Glutamatergic neuron (in vitro differentiated cells): ENCODE measurements at places on chromosomes 4 and X. TPM values are rescaled to one million over a fixed set of nuclear protein-coding genes. Genes with fewer than 3 reads are reported as not detected.

Gene SLC25A43
- total RNA-seq, result 1.0 TPM

Gene PAPSS1
- total RNA-seq, result 105 TPM

Gene BTK
- total RNA-seq, result 1.1 TPM

Gene GC
- not detected for total RNA-seq

Gene MAGEC1
- total RNA-seq, result not detected

Gene SLC10A6
- total RNA-seq, result not detected

Gene CITED1
- total RNA-seq, result 42.7 TPM

Gene CD40LG
- total RNA-seq, result not detected

- no peak for DNase-seq
Measured at GRCh38 chrX:74449937-74450330, 28.6 kb downstream of the SLC16A2 start.

GRCh38 chr4:186676531-186677161 lies 47.0 kb downstream of the FAT1 start:
- no peak for DNase-seq

- no peak for DNase-seq
Measured at GRCh38 chr4:41185614-41186592, 28.4 kb downstream of the APBB2 start.

- no peak for DNase-seq
Measured at GRCh38 chrX:35115205-35115604, 172.6 kb downstream of the FAM47B start.

DNA sequence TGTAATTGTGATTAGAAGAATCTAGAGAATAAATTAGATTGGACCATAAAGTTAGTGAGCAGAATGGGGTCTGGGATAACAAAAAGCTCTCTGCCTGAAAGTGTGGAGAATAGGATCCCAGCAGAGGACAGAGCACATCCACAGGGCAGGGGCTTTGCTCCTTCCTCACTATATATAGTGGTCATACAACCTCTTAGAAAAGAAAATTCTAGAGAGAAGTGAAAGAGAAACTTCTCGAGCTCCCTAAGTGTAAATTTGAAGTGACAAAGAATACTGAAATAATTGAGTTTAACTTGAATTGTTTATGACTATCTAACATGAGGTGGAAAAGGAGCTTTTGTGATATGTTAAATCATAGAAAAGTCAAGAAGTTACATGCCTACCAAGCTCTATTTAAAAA lies 14.9 kb downstream of the ADAM29 start:
- no peak for DNase-seq

DNA sequence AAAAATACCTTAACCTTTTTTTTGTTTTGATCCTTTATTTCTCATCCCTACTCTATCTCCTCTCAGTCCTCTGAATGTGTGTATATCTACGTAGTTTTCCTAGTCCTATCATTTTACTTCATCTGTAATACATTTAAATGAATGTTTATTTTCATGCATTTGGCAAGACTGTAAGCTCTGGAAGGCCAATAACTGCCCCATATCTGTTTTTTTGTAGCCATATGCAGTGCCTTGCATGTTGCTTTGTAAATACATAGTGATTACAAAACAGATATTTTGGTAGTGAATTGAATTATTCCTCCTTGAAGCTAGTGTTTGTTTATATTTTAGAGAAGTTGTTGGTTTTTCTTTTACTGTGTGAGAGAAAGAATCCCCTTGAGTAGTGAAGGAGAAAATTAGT lies 450.2 kb downstream of the PCDH18 start:
- no peak for DNase-seq

GRCh38 chrX:101904996-101905395 lies 26.8 kb downstream of the ZMAT1 start:
- DNase-seq, result no peak

DNA sequence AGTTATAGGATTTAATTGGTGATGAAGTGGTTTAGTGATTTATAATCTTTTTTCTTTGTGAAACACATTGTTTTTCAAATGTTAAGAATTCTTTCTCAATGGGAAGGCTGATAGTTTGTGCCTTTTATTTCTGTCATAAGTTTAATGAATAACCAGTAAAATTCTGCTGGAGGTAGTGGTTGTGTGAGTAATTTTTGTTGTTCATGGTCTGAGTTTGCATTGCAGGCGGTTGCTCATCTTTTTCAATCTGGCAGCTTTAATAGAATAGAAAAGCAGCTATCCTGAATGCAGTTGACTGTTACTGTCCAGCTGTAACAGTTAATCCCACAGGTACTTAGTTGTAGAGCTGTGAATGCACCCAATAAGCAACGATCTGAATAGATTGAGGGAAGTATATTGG lies 215.6 kb upstream of the AFF2 start:
- no peak for DNase-seq

DNA sequence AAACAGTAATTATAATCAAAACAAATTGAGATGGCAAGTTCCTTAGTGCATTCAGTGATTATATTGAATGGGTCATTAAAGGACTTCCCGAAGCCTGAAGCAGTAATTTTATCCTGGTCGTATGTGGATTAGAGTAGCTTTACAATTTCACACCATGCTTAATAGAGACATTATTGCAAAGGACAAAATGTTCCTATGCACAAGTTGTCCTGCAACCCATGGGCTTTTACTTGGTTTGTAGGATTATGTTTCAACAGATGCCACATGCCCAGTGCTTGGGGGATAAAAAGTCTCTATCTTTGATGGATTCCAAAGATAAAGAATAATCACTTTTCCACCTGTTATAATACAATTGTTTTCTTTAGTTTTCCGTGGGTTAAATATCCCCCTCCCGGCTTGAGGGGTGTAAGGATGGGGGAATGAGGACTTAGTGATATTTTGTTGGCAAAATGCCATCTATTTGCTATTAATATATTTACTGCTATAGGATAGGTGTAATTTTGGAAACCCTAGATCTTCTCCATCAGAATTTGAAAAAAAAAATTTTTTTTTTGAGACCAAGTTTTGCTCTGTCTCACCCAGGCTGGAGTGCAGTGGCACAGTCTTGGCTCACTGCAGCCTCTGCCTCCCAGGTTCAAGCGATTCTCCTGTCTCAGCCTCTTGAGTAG lies 156.5 kb upstream of the ETNPPL start:
- no peak for DNase-seq

DNA sequence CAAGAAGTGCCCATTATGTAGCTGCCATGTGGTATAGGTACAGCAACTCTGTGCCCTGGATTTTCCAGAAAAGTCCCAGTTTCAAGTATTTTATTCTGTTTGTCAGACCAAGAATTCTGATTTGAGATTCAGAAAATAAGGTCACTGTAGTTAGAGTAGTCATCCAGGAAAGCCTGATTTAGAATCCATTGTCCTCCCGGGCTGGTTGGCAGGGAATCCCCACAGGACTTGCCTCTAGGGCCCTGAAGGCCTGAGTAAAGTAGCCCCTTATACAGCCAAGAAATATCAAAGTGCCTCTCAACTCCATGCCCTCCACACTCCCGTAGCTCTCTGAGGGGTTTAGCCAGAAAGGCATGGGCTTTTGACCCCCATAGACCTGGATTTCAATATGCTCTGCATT lies 36.3 kb downstream of the RTL5 start:
- DNase-seq, result no peak

DNA sequence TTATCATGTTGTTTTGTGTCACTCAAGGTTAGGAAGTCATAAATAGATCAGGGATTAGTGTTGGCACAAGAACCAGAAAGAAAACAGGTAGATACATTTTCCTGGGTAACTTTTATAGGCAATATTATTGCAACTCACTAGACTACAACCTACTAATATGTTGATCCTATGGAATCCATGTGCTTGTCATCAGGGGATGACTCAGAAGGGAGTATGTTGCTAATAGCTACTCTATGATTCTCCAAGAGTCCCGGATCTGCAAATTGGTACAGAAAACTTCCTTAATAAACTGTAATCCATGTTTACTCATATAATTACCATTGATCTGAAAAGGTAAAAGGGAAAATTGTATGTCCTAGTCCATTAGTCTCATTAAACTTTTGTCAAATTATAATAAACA lies 11.7 kb upstream of the GNRHR start:
- no peak for DNase-seq

DNA sequence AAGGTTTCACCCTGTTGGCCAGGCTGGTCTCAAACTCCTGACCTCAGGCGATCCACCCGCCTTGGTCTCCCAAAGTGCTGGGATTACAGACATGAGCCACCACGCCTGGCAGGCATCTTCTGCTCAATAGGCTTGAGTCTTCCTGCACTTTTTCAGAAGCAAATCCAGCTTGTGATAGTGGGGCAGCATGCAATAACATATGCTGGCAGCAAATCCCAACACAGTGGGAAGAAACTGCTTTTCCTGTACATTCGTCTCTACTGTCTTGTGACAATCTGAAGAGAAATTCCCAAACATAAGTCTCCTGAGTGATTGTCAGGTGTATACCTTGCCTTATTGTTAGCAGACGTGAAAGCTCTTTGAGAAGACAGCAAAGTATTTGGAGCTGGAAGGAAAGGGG lies 145.7 kb downstream of the PALLD start:
- DNase-seq, result no peak

- no peak for DNase-seq
Measured at GRCh38 chr4:128658214-128658631, 151.3 kb upstream of the JADE1 start.

GRCh38 chrX:33134164-33134563 lies 77.2 kb downstream of the DMD start:
- DNase-seq, result no peak

GRCh38 chr4:14218641-14219040 lies 591.1 kb upstream of the BOD1L1 start:
- DNase-seq, result no peak

GRCh38 chr4:30380404-30380998 lies 339.7 kb upstream of the PCDH7 start:
- DNase-seq, result peak; percentile 70

DNA sequence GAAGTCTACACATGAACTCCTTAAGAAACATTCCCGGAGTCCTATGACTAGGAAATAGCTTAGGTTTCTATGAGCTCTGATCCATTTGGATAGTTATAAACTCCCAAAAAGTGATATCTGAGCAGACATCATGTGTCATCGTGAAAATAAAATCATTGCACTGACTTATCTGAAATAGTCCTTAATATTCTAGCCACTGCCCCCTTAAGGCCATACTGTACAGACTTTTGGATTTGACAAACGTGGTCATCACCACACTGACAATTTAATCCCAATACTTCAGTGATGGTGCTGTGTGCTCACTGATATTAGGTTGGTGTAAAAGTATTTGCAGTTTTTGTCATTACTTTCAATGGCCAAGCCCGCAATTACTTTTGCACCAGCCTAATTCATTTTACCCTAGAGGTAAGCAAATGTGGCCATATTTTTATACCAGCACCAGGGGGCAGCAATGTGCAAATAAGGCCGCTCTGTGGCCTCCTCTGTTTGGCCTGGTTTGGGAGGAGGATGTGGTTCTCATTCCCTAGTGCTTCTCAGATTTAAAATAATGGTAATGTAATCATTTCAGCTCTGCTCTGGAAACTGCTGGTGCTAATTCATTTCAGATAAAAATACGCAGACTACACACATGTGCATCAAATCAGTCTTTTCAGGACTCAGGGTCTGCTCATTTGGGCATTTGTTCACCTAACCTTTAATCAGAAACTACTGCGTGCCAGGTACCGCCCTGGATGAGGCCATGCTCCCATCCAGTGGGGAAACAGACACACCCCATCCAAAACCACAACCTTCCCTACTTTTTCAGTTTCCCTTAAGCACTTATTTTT lies 196.4 kb upstream of the C1QTNF7 start:
- DNase-seq, result peak; percentile 80

DNA sequence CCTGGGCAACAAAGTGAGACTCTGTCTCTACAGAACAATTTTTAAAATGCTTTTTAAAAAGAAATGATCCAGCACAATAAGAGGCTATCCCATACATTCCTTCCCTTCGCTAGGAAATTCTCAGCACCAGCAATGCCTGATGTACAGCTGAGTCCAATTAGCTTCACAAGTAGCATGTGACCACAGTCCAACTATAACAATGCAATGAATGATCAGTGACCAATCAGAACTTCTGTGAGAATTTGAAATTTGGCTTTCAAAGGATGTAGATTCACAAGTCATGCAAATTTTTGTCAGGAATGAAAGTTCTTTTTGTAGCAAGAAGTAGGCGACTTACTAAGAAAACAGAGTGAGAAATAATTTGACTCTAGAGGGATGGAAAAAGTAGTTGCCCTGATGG lies 278.5 kb upstream of the UGT8 start:
- DNase-seq, result no peak

- DNase-seq, result no peak
Measured at GRCh38 chrX:67604979-67605703, 61.3 kb downstream of the AR start.

GRCh38 chr4:144185086-144185485 lies 44.6 kb upstream of the GYPA start:
- DNase-seq, result no peak

- no peak for DNase-seq
Measured at GRCh38 chr4:58138786-58139668, 1028.8 kb upstream of the IGFBP7 start.

DNA sequence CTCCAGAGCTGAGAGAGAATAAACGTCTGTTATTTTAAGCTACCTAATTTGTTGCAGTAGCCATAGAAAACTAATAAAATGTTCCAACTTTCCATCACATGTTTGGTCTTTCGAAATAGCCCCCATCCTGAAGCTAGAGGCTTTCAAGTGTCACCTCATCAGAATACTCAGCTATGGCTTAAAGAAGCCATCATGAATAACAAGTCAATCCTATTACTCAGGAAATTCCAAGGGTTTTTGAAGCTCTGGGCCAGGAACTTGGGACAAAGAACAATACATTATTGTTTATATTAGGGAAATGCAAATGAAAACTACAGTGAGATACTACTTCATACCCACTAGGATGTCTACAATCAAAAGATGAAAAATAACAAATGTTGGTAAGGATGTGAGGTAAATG lies 42.2 kb downstream of the TBCK start:
- no peak for DNase-seq

- DNase-seq, result no peak
Measured at GRCh38 chrX:148146121-148146520, 165.0 kb downstream of the FMR1NB start.

GRCh38 chrX:54824195-54824594 lies 16.6 kb downstream of the MAGED2 start:
- DNase-seq, result no peak

DNA sequence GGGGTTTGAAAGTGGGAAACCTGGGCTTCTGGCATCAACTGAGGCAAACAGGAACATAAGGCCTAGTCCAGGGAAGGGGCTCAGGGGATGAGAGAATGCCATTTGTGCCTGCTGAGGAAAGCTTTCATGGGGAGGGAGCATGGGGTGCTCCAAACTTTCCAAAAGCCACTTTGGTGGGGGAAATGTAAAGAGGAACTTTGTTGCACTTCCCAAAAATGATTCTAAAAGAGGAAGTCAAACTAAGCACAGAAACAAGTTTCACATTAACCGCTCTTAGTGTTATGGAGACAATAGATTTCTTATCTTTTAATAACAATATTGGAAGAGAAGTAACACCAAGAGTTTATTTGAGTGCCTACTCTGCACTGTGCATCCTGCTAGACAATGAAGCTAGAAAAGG lies 32.3 kb downstream of the GAB3 start:
- no peak for DNase-seq
